ENCODE measurements at places on chromosomes 12 and 14.

GRCh38 chr12:10941916-10942607, 3.0 kb upstream of the TAS2R14 start:
- DNase-seq: no peak

GRCh38 chr14:72600551-72601330, 293.2 kb downstream of the DPF3 start:
- DNase-seq: no peak

- DNase-seq: no peak
These were observed at the start of gene FKBP11 for GRCh38 chr12:48925304-48926011. FKBP11 (minus strand) TSS chr12:48925492; CDS start chr12:48925428, 64 bp downstream.

- DNase-seq: no peak
These were observed 1.7 kb downstream of the CYP27B1 start for GRCh38 chr12:57765003-57765697.

DNA sequence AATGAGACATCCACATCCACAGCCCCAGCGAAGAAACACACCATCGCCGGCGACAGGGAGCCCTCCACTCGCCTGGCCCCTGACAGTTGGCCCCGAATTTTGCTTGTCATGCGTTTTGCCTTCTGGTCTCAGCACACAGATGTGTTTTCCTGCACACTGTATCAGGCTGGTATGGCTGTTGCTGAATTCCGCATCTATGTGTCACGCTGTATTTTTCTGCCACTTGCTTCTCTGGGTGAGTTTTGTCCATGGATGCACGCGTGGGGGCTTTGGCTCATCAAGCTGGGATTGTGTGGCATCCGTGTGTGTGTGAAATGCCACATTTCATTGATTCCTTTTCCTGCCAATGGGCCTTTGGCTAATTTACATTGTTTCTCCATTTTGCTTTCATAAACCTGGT, 26.5 kb downstream of the ARL6IP4 start:
- DNase-seq: no peak

Measured in AG04449 (cell line).